Uterus (tissue), 4 donors: ENCODE measurements at places on chromosomes 11 and 22. TPM values are rescaled to one million over a fixed set of nuclear protein-coding genes. Genes with fewer than 3 reads are reported as not detected.

DNA sequence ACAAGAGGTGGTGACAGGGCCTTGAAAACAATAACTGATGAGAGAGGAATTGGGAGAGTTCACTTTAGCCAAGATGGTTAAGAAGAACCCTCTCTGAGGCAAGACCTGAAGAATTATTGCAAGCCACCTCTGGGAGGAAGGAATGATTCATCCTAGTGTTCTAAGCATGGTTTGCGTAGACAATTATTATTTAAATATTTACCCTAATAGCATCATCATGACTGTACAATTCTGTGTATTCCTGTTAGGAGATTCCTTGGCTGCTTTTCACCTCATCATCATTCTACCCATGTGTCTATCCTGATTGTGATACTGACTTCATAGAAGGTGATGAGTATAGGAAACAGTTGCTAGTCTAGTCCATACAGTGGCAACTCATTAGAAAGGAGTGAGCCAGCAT lies 264.4 kb downstream of the DDX10 start:
- no peak for DNase-seq

DNA sequence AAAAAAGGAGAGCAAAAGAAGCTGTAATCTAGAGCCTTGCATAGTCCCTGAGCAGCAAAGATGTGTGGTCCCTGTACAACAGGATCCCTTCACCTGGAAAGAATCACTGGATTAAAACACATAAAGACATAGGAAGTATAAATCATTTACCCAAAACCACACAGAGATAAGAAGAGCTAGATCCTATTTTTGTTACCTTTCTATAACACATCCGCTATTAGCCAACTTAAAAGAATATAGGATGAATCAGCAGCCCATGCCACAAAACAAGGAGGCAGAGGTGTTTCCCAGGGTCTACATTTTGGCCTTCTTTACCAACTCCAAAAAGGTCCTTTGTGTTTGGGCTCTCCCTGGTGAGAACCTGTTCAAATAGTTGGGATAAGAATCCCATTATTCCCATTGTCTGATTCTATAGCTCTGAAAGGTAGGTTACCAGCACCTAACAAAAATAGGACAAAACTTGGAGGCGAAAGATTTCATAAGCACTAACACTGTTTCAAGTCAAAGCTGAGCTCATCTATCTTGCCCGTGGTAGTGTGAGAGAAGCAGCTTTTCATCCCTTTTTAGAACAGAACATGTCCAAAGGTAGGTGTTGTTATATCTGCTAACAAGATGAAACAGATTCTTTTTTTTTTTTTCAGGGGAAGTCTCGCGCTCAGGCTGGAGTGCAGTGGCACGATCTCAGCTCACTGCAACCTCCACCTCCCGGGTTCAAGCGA lies 26.8 kb downstream of the PAK1 start:
- no peak for DNase-seq

- peak; percentile 53 for DNase-seq
Measured at GRCh38 chr11:124644426-124645280, 22.0 kb downstream of the TBRG1 start.

Gene SCGB1A1
- total RNA-seq: not detected

- no peak for DNase-seq
Measured at GRCh38 chr11:74471668-74472429, 4.5 kb upstream of the KCNE3 start.
